ENCODE measurements at places on chromosomes 5 and 9. TPM values are rescaled to one million over a fixed set of nuclear protein-coding genes. Genes with fewer than 3 reads are reported as not detected.

ELAVL2 gene
- total RNA-seq, result not detected

TMEM215 gene
- 0.09 TPM for total RNA-seq

- no peaks in the 10 kb centered on the region for H3K4me1 ChIP-seq
- no peak overlapping the region for H3K27ac ChIP-seq
- no peaks in the 10 kb centered on the region for H3K36me3 ChIP-seq
- no peak overlapping the region for H3K4me3 ChIP-seq
- no peak for DNase-seq
- H3K27me3 ChIP-seq, result no peaks in the 10 kb centered on the region
Measured at GRCh38 chr5:3009605-3010004, 258.1 kb upstream of the IRX2 start.

GRCh38 chr5:99788482-99788881 is 746.7 kb upstream of the FAM174A start:
- no peak overlapping the region for H3K27ac ChIP-seq
- H3K4me3 ChIP-seq, result no peak overlapping the region
- H3K4me1 ChIP-seq, result no peaks in the 10 kb centered on the region
